ENCODE measurements at places on chromosomes 7 and 10.

DNA sequence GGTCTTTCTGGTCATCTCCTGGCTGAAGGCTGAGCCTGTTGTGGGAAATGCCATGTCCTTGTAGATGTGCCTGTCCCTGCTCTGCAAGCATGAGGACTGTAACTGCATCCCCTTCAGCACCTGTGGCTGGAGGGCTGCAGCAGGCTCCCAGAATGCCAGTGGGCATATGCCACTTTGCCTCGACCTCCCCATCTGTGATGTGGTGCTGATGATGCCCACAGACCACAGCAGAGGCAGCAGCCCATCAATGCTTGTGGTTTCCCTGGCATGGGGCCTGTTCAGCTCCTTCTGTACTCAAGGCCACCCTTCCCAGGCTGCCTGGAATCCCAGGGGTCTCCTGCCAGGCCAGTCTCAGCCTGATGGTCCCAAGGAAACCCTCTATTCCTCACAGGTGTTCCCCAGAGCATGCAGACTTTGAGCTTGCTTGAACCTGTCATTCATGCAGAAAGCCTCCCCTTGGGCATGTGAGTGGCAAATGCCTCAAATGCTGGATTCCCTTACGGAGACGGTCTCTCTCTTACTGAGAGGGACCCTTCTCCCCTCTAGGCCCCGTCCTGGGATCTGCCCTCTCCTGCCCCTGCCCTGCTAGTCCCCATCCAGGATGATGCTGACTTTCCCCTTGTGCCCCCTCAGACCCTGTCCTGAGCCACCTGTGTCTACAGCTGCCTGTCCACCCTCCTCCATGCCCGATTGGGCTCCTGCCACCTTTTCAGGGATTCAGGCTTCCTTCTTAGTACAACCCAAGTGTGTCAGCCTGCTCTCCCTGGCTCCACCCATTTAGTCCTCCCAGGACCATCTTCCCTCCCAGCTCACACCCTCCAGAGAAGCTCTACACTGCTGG is 50.9 kb upstream of the ANTXRL start:
- no peak for DNase-seq

DNA sequence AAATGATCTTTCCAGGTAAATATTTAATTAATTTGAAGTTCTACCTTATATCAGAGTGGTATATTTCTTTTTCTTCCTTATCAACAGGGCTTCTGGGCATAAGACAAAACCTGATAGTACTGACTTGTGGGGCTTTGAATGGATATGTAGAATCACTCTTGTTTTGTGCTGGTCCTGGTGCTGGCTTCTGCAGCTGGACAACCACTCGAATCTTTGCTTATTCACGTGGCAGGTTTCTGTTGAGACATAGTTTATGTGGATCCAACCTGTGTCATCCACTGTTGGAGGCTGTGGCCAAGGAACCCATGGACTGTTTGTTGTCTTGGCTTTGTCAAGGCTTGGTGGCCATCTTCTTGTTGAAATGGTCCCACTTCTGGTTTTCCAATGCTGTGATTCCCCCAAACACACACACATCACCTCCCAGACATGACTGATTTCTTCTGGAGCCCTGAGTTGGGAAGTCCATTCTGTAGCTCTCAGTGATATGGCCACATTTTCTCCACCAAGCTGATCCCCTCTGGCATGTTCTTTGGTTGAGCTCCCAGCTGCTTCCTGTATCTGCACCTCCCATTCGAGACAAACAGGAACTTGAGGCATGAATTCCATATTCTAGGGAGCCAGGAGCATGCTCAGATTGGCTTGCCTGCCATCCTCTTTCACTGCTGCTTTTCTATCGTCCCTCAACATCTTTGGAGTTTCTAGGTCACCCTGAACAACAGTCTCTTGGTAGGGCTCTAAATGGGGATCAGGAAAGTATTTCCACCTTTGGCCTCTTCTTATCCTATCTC is 19.5 kb downstream of the TAS2R41 start:
- DNase-seq: no peak

GRCh38 chr10:129627442-129627841 is 160.4 kb downstream of the MGMT start:
- no peak for DNase-seq

DNA sequence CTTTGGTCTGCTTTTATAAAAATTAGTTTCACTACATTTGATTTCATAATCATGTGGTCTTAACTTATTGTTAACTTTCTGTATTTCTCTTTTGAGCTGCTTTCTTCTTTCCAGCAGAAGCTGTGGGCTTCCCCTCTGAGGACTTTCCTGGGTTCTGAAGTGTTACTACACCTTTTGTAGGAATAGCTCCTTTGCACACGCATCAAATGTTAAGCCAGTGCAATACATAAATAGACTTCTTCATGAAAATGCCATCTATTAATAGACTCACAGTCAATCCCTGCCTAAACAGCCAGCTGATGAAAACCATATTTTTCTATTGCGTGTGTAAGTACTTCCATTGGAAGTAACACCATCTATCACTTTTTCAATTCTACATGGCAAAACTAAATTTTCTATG is 1.5 kb downstream of the ABCB4 start:
- no peak for DNase-seq

GRCh38 chr7:77475181-77475580 is 59.0 kb upstream of the GSAP start:
- no peak for DNase-seq

DNA sequence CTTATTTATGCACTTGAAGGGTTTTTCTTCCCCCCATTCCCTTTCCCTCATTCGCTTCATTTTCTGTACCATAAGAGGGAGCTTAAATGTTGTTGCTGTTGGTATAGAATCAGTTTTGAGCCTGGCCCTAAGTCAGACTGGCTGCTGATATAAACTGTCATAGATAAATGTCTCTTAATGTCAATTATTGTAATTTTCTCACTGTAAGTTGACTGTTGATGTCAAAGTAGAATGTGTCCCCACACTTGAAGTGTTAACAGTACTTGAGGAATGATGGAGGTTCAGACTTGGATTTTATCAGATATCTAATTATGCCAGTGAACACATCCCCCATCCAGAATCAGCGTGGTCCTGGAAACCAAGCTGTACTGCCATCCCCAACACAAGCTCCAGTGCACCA is 87.8 kb downstream of the PRR15 start:
- DNase-seq: no peak

DNA sequence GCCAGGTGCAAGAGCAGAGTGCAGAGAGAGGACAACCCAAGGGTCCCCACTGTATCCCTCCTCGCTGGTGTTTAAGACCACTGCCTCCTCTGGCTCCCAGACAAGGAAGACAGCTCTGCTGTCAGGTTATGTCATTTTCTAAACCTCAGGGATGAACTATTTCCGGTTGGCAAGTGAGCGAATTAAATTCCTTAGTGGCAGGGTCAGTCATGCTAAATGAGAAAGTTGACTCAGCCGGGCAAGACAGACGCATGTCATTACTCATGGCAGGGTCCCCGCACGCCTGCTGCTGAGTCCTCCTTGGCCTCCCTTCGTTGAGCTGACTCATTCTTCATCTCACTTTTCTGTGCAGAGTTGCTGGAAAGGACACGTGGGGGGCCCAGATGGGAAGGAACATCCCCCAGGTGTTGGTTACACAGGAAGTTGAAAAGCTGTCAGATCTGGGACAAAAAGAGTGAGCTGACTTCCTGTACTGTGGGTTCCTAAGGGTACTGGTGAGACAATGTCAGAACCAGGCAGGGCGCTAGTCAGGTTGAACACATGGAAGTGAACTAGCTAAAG is 47.1 kb upstream of the UCN3 start:
- DNase-seq: peak; percentile 65

GRCh38 chr10:60870803-60871202 is 73.2 kb downstream of the RHOBTB1 start:
- no peak for DNase-seq

DNA sequence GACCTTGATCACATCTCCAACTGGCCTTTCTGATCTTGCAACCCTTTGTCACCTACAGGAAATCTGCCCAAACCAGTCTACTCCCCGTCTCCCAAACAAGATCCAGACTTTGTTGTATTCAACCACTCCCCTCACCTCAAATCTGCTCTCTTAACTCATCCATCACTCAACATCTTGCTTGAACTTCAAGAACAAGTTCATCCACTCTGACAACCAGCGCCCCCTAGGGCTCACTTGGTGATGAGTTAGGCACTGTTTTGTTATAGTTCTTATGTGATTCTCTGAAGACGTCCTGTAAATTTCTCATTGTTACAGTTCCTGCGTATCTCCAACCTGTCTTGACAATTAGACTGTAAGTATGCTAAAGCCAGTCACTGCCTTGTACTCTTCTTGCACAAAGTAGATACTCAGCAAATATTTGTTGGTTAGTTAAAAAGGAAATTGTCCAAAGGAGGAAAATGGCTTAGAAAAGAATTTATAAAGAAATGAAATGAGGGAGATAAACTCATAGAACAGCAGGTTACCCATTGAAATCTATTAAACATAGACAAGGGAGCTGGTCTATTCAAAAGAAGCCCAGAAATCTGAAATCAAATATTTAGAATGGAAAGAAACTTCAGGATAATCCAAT is 5.3 kb downstream of the FRMD4A start:
- peak; percentile 32 for DNase-seq

DNA sequence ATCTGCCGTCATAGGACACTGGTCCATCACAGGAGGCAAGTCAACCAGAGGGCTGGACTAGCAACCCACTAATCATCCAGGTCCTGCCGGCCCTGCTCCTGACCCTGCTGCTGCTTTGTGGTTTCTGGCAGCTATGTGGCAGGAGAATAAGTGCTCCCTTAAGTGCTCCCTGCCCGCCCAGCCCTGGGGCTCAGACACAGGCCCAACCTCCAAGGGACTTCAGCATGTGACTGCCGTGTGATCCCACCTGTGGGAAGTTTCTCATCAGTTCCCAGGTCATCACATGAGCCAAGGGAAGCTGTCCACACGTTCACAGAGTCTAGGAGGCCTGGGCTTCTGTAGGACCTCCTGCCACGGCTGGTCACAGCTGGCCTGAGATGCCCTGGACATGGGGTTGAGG is 34.2 kb upstream of the ZNF488 start:
- no peak for DNase-seq

- no peak for DNase-seq
Measured at GRCh38 chr10:124676416-124677062, 67.6 kb downstream of the FAM53B start.

DNA sequence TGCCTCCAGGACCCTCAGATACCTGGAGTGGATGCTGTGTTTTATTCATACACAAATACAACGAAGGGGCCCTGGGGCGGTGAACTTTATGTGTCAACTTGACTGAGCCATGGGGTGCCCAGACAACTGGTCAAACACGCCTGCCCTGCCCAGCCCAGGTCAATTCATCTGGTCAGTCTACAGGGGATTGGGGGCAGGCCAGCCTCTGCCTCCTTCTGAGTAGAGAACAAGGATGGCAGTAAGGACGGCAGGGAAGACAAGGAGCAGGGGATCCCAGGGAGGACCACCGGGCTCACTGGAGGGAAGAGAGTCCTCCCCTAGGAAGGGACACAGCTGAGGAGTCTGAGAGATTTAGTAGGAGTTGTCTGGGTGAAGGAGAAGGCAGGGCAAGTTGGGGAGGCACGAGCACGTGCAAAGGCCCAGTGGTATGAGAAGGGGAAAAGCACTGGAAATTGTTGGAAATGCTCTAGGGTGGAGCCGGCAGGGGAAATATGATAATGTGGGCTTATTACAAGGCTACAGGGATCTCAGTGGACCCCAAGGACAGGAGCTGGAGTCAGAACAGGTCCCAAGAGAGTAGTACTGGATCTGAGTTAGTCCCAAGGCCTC is 63.4 kb downstream of the MYL10 start:
- peak; percentile 13 for DNase-seq

DNA sequence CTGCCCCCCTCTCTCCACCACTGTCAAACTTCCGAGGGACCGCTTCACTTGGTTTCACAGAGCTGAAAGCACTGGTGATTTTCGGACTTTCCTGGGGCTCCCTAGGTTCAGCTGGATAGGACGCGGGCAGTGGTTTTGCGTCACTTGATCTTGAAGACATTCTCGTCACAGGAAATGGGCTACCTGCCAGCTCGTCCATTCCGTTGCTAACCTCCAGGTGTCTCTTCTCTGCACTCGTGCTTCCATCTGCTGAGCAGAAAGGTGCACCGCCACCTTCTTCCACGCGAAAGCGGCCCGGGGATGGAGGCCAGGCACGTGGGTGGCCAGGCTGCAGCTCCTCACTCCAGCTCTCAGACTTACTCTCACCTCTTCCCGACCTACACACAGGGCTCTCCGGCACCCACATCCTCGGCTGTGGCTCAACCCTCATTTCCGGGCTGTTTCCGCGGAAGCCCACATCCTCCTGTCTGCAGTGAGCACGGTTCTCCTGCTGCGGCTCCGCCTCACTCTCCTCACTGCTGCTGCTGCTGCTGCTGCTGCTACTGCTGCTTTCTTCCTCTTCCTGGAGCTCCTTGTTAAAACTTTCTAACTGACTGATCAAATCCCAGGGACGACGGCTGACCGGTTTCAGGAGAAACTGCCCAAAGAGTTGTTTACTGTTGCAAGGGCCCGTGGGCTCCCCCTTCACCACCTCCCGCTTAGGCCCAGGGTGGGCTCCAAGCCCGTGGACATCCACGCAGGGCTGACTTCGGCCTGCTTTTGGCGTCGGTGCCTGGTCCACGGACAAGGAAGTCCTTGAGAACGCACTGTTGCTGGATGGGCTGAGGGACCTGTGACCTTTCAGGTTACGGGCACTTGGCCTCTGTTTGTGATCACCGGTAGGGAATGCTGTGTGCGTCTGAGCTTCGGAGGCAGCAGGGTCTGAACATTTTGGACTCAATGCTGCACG is 32.1 kb downstream of the JCAD start:
- DNase-seq: peak; percentile 88

DNA sequence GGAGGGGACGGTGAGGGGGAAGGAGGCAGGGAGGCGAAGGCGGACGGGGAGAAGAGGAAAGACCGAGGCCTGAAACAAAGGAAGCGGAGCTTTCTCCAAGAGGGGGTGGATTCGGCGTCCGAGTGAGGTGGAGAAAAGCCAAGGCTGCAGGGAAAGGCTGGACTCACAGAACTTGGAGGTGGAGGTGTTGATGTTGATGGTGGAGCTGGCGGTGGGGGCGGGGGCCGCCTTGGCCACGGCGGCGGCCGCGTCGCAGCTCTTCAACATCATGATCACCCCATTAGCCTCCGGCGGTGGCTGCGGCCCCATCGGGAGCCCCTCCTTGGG is 578 bp downstream of the CACUL1 start:
- peak; percentile 22 for DNase-seq

DNA sequence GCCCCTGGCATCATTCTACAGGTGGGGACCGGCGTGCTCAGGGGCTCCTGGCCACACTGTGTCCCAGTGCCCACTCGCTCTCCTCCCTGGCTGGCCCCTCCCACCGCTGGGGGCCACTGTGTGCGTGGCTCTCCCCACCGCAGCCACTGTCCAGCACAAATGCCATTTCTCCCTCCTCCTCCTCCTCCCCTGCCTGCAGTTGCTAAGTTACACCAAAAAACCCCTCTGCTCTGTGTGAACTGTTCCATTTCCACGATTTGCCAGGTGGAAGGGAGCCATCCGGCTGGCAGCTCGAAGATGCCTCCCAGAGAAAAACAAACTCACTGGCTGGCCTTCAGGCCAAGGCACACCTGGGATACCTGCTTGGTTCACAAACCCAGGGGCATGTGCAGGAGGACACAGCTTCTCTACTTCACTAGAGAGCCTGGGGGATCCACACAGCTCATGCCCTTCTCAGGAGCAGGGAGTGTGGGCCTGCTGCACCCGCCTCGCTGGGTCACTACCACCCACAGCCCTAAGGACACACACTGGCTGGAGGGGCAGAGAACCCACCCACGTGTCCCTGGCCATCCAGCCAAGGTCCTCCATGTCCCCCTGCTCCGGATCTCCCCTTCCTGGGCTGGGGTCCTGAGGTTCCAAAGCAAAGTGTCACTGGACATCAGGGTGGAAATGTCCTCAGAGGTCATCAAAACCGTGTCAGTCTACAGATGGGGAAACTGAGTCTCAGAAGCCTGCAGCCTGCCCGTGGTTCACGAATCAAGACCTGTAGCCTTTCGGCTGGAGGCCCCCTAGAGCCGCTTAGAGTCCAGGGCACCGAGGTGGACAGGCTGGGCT is 1.7 kb downstream of the RASGEF1A start:
- no peak for DNase-seq

GRCh38 chr7:106071356-106071998 is 40.6 kb downstream of the SYPL1 start:
- peak; percentile 55 for DNase-seq

Measured in CD4-positive, alpha-beta T cell treated with Interleukin-15 for 1 hour (primary cell).